T-cell (primary cell): ENCODE measurements at places on chromosomes 1 and 21.

DNA sequence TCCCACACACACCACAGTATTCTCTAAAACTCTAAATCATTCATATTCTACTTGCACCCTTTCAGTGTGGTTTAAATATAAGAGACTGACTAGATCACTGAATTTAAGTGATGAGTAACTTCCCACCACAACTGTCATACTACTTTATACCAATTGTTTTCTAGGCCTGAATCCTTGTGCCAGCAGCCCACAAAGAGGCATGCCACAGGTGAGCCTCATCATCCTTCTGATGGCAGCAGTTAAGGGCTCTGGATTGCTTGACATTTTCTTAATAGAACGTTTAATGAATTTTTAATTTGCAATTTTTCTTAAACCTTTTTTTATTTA is 9.6 kb downstream of the C1orf105 start:
- no peak for DNase-seq

GRCh38 chr1:119748040-119748439 is 20.7 kb downstream of the HMGCS2 start:
- DNase-seq, result no peak

GRCh38 chr1:181135437-181135731 is 46.9 kb downstream of the IER5 start:
- no peak for DNase-seq

- DNase-seq, result no peak
Observed at GRCh38 chr1:45554198-45554597, 3.6 kb downstream of the AKR1A1 start.

DNA sequence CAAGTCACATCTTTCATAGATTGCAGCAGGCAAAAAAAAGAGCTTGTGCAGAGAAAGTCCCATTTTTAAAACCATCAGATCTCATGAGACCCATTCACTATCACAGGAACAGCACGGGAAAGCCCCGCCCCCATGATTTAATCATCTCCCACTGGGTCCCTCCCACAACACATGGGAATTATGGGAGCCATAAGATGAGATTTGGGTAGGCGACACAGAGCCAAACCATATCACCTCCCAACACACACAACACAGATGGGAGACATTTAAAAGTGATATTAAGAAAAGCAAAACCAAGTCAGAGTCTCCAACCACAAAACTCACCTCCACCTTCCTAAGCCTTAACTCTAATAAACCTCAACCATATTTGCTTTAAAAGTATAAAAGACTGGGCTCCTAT is 61.5 kb upstream of the TIAM1 start:
- DNase-seq, result no peak

GRCh38 chr1:81477710-81478109 is 323.0 kb upstream of the ADGRL2 start:
- no peak for DNase-seq

DNA sequence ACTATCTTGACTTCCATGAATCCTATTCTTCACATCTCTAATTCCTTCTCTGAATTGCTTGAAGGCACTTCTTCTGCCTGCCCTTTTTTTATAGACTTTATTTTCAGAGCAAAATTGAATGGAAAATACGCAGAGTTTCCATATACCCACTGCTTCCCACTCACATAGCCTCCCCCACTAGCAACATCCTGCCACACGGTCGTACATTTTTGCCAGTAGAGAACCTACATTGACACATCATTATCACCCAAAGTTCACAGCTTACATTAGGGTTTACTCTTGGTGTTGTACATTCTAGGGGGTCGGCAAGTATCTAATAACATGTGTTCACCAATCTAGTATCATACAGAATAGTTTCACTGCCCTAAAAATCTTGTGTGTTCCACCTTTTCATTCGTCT is 12.3 kb downstream of the EEIG2 start:
- DNase-seq, result no peak

GRCh38 chr1:169371404-169371803 is 3.4 kb downstream of the BLZF1 start:
- DNase-seq, result no peak

DNA sequence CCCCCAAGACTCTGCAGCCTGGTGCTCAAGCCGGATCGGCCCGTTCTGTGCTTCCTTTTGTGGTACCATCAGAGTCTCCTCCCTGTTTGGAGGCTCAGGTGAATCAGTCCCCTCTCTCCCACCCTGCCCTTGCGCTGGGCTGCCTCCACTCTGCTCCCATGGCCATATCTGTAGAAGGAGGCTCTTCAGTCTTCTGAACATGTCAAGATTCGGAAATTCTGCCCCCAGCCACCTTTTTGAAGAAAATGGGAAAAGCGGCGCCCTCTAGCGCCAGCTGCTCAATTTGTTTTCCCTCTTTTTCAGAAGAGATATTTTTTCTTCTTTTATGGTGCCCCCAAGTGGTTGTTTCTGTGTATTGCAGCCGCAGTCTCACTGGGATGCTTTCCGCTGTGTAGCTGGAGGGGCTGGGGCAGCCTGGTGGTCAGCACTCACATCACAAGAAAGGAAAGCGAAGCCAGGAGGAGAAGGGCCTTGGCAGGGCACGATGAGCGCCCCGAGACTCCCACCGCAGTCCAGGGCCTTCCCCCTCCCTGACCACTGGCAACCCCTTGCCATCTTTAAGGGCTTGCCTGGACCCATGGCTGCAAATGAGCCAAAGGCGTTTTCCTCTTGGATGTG is 58.4 kb upstream of the CACNA1E start:
- peak; percentile 37 for DNase-seq

- DNase-seq, result peak; percentile 39
Observed at GRCh38 chr1:156961709-156962108, 41.3 kb downstream of the LRRC71 start.

DNA sequence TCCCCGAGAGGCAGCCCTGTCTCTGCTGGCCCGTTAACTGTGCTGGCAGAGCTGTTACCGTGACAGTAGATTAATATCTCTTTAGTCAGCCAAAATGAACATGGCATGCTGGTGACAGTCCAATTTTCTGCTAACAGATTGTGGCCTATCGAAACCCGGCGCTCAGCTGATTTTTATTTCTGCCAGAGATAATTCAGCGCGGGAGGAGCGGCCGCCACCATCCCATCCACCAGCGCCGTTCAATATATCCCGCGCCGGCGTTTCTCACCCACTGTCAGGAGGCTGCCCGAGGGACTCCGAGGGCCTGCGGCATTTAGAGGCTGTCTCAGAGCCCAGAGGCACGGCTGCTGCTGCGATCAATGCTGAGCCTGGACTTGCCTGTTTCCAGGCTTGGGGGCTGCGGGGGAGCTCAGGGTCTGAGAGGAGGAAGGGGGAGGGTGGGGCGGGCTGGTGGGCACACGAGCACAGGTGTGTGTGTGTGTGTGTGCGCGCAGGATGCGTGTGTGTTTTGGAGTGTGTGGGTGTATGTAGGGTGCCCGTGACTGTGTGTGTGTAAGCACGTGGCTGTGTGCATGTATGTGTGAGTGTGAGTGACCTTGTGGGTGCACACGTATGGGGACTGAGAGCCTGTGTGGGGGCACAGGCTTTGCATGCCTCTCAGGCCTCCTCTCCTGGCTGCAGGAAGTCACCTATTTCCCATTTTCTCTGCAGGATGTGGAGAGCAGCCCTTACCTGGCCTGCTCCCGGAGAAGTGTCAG is 109.7 kb upstream of the ACTRT2 start:
- DNase-seq, result no peak

- DNase-seq, result no peak
Observed at GRCh38 chr21:42378418-42378817, 12.1 kb upstream of the TFF1 start.

DNA sequence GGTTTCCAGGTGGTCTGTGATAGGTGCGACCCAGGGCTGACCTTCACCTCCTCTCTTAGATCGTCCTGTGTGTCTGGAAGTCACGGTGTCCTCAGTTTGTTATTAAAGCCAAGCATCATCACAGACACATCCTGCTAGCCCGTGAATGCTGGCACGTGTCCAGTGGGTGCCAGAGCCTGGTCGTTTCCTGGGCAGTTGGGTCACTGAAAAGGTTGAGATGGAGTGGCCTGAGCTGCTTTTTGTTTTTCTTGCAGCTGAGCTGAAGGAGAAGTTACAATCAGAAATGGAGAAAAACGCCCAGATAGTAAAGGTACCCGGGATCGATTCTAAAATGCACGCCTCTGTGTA is 23.2 kb downstream of the PCNT start:
- DNase-seq, result no peak

GRCh38 chr1:156065212-156065611 is 4.3 kb downstream of the RAB25 start:
- no peak for DNase-seq

GRCh38 chr21:43634618-43635017 is 24.7 kb downstream of the HSF2BP start:
- no peak for DNase-seq
